ENCODE measurements at places on chromosomes 6 and 20.
A peak's percentile ranks its signal among the peaks of the same experiment; 100 is the strongest.

- DNase-seq = no peak
These were observed 52.3 kb upstream of the IFNGR1 start for GRCh38 chr6:137271245-137272183.

- DNase-seq = no peak
These were observed 7.4 kb downstream of the CALHM5 start for GRCh38 chr6:116518621-116519368.

GRCh38 chr20:56766528-56766927 lies 137.4 kb downstream of the TFAP2C start:
- no peak for DNase-seq

DNA sequence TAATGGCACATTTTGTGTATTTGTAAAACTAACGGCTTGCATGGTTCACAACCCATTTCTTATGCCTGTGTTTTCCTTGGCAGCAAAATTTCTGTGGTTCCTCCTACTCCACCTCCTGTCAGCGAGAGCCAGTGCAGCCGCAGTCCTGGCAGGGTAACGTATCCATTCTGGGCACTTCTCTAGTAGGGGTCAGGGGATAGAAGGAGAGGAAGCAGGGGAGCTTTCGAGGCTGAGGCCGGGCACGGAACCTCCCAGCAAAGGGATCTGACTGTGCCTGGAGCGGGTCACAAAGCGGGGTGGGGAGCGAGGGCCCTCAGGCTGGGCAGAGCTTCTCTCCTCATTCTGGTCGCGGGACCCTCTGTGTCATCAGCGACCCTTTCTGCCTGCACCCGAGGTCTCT lies 58.4 kb downstream of the SYTL3 start:
- DNase-seq = no peak

GRCh38 chr6:91149246-91149955 lies 562.5 kb upstream of the MAP3K7 start:
- DNase-seq = no peak

- no peak for DNase-seq
These were observed 56.5 kb upstream of the CST7 start for GRCh38 chr20:24892522-24892921.

GRCh38 chr6:34969662-34970265 lies 80.7 kb downstream of the ANKS1A start:
- DNase-seq = no peak

- no peak for DNase-seq
These were observed 109.3 kb downstream of the TENT5A start for GRCh38 chr6:81643156-81643555.

DNA sequence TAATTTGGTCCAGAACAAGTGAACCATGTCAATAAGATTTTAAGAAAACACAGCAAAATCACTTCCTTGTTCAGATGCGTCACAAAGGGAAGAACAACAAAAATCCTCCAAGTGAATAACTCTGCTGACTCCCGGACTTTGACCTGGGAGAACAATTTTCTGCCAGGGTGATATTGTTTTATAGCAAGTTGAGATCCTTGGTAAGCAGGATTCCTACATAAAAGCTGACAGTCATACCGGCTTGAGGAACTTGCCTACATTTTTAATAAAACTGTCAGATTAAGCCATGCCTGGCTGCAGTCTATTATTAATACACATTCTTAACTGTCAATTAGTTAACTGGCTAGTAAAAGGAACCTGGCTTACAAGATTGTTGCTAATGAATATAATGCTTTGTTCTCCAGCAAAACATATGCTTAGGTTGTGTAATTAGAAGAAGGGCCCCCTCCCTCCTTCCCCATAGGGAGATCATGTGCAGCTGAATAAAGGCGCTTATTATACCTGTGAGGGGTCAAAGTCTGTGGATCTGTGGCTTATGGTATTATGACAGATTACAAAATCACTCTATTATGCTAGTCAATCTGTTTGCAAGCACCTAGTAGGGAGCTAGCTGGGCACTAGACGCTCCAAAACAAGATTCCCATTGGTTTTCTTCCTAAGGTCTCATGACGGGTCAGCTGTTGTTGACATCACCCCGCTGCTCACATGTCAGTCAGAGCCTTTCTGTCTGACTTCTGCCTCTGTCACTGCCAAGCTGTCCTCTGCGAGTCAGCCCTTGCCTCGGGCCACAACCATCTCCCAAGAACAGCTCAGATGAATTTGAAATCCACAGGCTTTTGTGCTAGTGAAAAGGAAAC lies 44.6 kb upstream of the SEC63 start:
- no peak for DNase-seq

DNA sequence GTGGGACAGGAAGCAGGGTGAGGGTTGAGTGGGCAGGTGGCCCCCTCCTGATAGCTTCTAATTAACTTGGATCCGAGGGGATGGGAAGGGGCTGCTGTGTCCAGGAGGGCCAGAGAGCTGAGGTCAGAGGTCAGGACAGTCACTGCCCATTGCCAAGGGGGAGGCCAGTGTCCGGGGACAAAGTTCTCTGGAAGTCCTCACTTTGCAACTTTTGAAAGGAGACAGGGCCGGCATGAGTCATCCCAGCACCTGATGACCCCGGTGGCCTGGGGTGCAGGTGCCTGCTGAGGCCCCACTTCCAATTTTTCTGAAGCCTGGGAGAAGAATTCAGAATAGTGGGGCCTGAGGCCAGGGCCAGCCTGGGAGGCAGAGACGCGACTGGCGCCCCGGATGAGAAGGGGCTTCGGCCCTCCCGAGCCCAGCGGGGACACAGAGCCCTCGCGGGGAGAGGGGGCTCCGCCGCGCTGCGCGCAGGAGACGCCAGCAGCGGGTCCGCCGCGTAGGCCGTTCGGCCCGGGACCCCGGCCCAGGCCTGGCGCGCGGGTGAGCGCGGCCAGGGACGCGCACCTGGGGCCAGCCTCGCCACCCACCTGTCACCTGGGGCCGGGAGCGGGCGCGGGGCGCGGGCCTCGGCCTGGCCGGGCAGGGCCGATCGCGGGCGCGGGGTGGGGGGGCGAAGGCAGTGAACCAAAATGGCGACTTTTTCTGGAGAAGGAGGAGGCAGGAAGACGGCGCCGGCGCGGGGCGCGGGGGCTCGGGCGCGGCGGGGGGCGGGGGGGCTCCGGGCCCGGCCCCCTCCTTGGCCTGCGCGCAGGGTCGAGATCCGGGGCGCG lies 586 bp downstream of the ZNF512B start:
- peak; percentile 49 for DNase-seq

DNA sequence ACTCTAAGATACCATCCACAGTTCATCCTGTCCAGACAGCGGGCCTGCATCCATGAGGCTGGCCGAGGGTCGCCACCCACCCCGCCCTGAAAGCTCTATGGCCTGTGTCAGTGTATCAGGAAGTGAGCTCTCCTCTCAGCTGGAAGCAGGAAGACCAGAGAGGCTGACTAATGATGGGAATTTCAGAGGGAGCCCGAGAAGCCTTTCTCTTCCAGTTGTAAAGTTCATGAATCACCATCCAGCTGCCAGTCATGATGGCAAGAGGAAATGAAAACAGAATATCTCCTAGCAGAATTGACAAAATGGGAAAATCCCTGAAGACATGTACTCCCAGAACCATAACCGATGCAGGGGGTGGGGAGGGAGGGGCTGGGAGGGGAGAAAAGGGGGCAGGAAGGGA lies 109.6 kb upstream of the RPS6KA2 start:
- no peak for DNase-seq

GRCh38 chr6:129276986-129277385 lies 394.0 kb downstream of the LAMA2 start:
- DNase-seq = no peak

DNA sequence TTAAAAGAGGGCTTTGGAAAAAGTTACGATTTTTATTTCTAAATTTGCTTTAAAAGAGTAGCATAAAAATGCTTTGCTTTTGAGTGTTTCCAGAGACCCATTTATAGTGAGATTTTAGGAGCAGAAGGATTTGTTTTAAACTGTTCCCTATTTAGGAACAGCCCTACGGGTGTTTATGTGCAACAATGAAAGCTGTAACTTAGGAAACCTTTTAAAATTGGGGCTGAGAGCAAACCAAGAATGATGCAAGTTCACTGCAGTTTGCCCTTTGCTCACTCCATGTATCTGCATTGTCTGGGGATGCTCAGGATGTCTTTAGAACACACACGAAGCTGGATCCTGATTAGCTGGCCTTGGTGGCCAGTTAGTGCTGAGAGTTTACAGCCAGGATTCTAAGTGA lies 40.9 kb downstream of the GHRH start:
- DNase-seq = no peak

DNA sequence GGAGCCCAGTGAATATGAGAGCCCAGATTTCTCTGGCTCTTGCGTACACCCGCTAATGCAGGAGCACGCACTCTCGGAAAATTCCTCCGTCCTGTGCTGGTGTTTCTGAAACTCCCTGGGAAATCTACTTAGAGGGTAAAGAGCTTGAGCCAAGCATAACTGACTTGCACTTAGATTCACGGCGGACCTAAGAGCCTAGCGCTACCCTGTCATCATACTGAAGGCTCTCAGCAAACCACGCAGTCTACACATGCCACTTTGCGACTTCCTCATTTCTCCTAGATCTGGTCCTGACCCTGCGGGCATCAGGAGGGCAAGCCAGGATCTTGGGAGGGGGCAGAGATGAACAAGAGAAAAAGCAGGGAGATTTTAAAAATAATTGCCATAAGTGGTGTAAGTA lies 324.7 kb downstream of the CD83 start:
- DNase-seq = no peak

GRCh38 chr20:25865715-25866656 lies 169.3 kb upstream of the ZNF337 start:
- peak; percentile 81 for DNase-seq

DNA sequence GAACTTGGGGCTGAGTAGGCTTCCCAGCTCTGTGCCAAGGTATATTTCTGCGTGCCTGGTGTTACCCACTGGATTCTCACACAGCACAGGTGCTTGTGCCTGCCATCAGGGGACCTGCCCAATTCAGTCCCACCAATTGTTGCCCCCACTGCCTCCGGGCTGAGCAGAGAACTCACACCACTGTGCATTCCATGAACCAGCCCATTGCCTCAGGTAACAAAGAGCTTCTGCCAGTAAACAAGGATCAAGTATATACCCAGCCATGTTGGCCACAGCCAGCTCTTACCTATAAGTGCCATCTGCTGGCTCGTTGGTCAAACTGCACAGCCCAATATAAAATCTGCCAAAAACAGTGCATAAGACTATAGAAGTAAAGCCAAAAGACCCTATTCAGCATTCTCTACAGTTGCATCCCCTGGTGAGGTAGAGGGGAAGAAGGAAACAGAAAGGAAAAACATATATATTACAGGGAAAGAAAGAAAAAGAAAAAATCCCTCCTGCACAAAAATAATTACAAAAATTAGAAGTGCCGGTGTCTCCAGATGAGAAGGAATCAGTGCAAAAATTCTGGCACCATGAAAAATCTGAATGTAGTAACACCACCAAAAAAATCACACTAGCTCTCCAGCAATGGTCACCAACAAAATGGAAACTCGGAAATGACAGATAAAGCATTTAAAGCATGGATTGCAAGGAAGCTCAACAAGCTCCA lies 241.4 kb downstream of the IBTK start:
- no peak for DNase-seq

- DNase-seq = no peak
These were observed 11.8 kb upstream of the CCN5 start for GRCh38 chr20:44703183-44703925.

- no peak for DNase-seq
These were observed 2.4 kb upstream of the DBNDD2 start for GRCh38 chr20:45405571-45406259.

DNA sequence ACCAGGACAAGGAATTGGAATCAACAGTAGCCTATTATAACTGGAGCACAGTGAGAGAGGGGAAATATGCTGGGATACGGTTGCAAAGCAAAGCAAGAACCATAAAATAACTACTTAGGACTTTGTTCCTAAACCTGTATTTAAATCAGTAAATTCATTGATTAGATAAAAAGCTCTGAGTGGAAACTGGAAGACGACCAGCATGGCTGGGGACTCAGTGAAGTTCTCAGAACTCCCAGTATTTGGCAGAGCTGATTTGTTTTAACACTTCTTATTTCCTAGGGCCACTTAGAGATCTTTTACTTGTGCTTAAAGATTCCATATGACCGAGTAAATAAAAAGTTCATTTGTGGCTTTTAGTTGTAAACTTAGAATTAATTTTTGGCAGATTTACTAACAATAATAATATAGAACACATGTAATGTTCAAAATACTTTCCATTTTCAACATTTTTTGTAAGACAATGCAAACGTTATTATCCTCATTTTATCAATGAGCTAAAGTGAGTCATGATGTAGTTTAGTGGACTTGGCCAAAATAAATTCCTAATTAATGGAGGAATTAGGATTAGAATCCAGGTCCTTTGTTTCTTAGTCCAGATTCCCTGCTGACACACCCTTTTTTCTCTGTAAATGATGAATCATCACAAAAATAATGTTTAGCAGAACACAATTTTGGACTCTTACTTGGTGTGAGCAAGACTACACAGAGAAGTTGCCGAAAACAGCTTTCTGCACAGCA lies 392.9 kb downstream of the GJA1 start:
- no peak for DNase-seq

DNA sequence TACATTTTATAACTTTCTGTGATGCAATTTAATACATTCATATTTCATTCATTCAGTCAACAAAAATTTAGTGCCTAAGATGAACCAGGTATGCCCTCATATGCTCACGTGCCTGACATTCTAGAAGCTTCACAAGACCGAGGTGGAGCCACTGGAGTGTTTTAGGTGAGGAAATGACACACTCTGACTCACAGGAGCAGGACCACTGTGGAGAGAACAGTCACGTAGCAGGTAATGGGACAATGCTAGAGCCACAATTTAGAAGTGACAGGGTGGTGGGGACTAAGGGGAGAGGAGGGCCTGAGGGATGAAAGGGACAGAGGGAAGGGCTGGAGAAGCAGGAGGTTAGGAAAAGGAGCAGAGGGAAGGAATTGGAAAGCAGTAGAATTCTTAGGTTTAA lies 17.6 kb upstream of the HLA-A start:
- no peak for DNase-seq

GRCh38 chr6:133730881-133731280 lies 158.0 kb upstream of the TCF21 start:
- no peak for DNase-seq

- no peak for DNase-seq
These were observed 227.9 kb downstream of the BCAS1 start for GRCh38 chr20:53842301-53843099.

- DNase-seq = peak; percentile 50
These were observed 859 bp downstream of the PPP1R10 start for GRCh38 chr6:30615958-30616810.

- DNase-seq = no peak
These were observed 16.9 kb downstream of the SEC23B start for GRCh38 chr20:18524646-18525045.

GRCh38 chr6:38407192-38407591 lies 232.5 kb downstream of the BTBD9 start:
- no peak for DNase-seq

GRCh38 chr6:150592377-150592995 lies 7.2 kb upstream of the PLEKHG1 start:
- DNase-seq = no peak

Data from stimulated activated CD4-positive, alpha-beta T cell treated with anti-CD3 and anti-CD28 coated beads, Interleukin-2, amount 100 ng/mL, for 24 hours (primary cell).